ENCODE measurements at places on chromosomes 5 and 9. TPM values are rescaled to one million over a fixed set of nuclear protein-coding genes. Genes with fewer than 3 reads are reported as not detected.

EIF4E1B gene
- total RNA-seq, result not detected

SH3TC2 gene
- 0.06 TPM for total RNA-seq

AIF1L gene
- total RNA-seq, result 2.4 TPM

SOHLH1 gene
- total RNA-seq, result not detected

IL11RA gene
- total RNA-seq, result 4.1 TPM

All from pancreas (tissue), 10 donors.